ENCODE measurements at places on chromosomes 3 and 15.

GRCh38 chr15:101439285-101439919 lies 50.1 kb downstream of the PCSK6 start:
- DNase-seq, result no peak

DNA sequence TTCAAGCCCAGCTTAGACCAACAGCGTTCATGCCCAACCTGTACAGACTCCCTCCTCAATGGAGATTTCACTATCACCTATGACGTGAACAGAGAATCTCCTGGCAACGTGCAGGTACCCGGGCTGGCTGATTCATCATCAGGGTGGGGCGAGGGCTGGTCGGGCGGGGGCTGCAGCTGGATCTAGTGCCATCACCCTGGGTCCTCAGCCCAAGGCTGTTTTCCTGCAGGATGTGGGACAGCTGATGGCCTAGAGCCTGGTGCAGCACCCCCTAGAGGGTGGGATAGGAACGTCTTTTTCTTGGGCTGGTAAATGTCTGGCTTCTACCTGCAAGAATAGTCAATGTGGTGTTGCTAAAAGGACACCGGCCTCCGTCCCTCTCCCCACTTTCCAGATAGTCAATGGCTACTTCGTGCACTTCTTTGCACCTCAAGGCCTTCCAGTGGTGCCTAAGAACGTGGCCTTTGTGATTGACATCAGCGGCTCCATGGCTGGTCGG lies 4.4 kb downstream of the ITIH3 start:
- no peak for DNase-seq

DNA sequence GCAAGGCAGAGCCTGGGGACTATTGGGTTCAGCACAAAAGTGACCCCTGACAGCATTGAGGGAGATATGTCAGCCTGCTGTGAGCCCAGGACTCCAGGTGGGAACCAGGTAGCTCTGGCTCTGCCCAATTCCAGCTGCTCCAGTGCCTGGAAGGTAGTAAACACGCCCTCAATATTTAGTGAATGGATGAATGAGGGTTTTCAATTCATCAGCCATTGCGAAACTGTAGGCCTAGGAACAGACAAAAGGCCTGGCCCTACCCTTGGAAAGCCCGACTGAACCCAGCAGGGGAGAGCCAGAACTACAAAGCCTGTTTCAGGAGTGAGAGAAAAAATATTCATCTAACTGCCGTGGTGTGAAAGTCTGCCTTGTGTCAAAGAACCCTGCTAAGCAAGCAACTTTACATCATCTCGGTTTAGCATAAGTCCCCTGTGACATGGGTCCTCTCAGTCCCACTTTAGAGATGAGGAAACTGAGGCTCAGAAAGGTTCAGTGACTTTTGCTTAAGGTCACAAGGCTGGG lies 8.1 kb upstream of the CSK start:
- DNase-seq, result no peak

GRCh38 chr15:80607287-80607980 lies 87.7 kb upstream of the ABHD17C start:
- no peak for DNase-seq

- no peak for DNase-seq
Observed at GRCh38 chr15:51620122-51620521, 2.4 kb downstream of the DMXL2 start.

DNA sequence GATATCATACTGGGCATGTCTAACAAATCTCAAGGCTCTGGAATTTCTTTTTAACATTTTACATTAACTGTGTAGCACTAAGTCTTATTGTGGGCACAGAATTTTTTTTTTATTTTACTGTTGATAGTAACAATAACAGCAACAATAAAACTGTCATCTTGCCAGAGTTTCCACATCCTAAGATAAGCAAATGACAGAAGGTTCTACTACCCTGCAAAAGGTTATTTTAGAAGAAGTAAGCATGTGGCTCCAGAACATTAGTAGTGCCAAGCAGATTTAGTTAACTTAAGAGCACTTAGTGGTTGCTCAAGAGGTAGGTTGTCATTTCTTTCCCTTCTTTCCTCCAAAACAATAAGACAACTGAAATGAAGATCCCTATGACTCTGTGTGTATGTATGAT lies 743.0 kb upstream of the CBLB start:
- no peak for DNase-seq

DNA sequence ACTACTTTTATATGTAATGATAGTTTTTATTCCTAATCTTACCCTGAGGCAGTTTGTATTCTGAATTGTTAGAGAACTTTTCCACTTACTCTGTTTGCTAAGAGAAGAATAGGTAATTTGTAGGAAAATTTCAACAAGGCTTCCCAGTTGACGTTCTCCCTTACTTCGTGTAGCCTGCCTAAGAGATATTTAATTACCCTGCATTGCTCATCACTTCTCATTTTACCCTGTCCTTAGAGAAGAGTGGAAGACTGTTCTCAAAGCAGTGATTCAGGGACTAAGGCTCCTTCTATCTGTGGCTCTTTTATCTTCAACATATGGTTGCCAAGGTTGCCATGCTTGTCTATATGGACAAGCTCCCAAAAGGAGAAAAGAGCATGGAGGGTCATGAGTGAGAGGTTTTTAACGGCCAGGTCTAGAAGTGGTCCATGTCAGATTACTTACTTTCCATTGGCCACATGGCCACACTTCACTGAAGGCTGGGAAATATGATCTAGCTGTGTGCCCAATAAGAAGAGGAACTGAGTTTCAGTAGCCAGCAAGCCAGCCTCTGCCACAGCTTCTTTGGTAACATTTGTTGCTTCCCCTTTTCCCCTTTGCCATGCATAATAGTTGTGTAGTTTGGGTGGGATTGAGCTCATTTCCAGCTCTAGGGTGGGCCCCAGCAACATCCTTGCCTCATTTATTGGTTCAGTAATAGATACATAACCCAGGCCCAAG lies 22.1 kb downstream of the PDE8A start:
- no peak for DNase-seq

DNA sequence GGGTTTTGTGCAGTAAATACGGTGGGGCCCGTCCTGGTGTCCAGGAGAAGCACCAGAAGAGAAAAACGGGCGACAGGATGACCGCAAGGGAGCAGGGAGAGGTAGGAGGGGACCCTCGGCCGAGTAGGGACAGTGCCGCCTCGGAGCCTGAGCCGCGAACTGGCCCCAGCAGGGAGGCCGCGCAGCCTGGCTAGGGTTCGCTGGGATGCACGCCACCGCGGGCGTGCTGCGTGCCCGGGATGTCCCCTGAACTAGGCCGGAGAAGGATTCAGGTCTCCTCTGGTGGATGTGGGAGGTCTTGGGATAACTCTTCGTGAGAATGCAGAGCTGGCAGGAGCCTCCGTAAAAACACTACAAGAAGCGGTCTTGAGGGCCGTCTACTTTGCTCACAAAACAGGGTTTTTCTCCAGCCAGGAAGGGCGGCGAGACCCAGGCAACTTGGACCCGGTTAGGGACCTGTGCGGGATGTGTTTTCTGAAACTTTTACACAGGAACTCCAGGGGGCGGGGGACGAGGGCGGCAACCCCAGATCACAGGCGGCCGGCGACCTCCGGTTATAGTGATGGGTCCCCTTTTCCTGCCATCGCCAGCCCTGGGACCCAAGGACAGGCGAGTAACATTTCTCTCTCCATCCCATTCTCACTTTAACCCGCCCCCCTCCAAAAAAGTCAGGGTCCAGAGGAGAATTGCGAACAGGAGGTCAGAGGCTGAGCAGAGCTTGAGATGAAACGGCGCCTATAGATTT lies 35.5 kb downstream of the NR2F2 start:
- no peak for DNase-seq

DNA sequence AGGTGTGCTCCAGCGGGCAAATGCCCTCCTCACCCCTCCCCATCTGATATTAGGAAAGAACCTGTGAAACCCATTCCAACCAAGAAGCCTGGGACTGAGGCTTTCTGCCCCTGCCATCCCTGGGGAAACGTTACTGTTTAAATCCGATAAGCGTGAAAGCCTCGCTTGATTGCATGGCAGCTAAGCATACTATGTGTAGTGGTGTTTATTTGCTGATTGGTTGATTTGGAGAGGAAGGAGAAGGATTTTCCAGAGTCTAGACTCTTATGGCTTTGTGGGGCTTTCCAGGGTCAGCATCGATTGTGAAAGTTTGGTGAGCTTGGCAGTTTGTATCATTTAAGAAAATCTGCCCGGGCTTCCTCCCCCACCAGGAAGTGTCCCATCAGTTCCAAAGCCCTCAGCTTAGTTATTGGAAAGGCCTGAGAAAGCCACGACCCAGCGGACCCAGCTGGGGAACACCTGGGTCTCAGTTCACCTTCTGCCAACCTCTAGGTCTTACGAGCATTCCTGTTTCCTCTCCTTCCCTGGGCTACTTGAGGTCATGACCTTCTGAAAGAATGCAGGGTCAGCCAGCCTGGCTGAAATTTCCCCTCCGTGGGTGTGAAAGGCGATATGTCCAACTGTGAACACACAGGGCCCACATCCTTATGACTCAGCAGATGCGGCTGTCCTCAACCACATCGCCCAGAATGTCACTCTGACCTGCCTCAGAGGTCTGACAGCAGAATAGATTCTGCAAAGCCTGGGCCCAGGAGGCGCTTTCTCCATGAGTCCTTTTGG lies 62.8 kb upstream of the HERC1 start:
- DNase-seq, result no peak

GRCh38 chr15:58058073-58058472 lies 7.4 kb downstream of the ALDH1A2 start:
- DNase-seq, result no peak

DNA sequence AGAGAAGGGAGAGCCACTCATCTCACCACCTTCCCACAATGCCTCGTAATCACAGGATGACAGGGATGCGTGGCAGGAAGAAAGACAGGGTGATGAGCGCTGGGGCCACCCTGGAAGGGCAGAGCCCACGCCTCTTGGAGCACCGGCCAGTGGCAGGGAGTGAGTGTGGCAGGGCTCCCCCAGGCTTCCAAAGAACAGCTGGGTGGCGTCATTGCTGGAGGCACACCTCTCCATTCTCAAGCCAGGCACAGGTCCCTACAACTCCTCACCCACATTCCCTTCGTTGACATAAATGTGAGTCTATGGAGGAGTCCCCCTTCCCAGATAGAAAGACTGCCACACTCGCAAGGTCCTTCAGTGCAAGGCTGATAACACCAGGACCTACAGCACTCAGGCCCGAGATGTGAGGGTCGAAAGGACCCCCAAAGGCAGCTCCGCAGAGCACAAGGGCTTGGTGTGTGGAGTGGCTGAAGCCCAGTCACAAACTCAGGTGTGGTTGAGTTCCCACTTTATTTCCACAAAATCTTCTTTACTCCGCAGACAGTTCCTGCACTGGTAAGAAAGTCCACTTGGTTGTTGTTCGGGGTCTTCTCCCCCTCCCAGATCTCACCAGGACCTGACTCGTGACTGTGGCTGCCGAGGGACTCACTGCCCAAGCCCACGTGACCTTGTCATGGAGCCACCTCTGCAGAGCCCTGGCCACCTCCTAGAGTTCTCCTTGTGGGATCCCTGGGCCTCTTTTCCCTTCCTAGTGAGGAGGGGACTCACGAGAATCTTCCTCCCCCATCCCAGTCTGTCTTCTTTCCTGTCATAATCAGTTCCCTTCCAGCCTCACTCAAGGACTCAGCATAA lies 22.4 kb upstream of the CORO2B start:
- no peak for DNase-seq

- DNase-seq, result no peak
Observed at GRCh38 chr3:7581831-7582230, 720.9 kb downstream of the GRM7 start.

DNA sequence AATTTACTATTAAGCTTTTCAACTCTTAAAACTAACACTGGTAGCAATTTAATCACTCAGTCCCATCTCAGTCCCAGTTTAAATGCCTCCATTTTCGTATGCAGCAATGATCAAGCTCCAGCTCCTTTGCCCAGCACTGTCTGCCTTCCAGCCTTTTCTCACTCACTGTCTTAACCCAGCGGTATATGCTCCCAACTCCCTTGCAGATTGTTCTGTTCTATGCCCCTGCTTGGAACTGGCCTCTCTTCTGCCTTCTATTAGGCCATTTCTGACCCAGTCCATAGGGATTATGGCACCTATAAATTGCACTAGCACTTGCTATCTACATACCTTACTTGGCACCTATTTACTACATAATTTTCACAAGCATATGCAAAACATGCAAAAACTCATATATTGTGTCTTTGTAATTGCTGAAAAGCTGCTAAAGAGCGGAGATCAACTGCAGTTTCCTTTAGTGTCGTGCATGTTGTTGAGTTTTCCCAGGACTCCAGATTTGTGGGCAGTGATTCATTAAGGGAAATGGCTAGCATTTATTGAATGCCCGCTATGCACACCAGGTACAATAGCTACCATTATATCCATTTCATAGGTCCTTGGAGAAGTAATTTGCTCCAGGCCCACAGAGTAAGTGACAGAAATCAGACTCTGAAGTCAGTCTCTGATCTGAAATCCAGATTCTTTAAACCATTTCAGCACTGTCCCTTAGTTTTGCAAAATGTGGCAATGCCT lies 24.4 kb downstream of the CRBN start:
- no peak for DNase-seq

GRCh38 chr3:189720736-189721417 lies 89.7 kb downstream of the TP63 start:
- no peak for DNase-seq

DNA sequence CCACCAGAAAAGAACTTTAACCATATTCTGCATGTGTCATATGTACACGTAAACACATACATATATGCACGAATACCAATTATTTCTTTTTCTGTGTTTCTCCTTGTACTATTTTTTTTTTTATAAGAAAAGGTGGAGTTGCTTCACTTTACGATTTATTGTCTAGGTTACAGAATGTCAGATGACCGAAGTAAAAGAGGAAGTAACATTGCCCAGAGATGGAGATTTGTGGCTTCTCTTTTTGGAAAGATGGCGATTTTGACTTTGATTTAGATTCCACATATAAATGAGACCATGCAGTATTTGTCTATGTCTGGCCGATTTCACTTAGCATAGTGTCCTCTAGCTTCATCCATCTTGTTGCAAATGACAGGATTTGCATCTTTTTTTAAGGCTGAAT lies 293.1 kb downstream of the SV2B start:
- no peak for DNase-seq

DNA sequence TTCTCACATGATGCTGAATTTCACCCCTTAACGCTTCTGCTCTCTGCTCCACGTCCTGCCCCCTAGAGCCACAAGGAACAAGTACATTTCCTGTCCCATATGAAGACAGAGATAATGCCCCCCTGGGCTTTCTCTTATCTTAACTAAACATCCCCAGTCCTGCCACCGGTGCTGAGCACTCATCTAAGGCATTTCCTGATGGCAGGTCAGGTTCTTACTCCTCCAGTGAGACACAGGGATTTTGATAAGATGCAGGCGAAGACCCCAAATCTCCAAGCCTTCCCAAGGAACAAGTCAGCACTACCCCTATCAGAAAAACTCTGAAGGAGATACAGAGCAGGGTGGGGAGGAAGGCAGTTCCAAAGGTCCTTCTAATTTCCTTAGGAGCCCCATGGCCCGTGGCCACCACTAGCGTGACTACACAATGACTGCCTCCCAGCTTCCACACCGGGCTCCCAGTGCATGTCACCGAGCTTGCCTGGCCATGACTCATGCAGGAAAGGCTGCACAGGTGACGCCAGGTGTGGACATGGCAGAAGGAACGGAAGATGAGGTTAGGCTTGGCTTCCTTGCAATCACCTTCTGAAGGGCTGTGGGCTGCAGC lies 152.9 kb downstream of the XXYLT1 start:
- no peak for DNase-seq

GRCh38 chr3:18354701-18355100 lies 70.4 kb downstream of the SATB1 start:
- DNase-seq, result no peak

GRCh38 chr3:155158346-155159037 lies 78.4 kb downstream of the MME start:
- DNase-seq, result no peak
